Stimulated activated CD4-positive, alpha-beta T cell treated with anti-CD3 and anti-CD28 coated beads, Interleukin-2, amount 100 ng/mL, for 24 hours (primary cell): ENCODE measurements at places on chromosomes 11 and 22.

DNA sequence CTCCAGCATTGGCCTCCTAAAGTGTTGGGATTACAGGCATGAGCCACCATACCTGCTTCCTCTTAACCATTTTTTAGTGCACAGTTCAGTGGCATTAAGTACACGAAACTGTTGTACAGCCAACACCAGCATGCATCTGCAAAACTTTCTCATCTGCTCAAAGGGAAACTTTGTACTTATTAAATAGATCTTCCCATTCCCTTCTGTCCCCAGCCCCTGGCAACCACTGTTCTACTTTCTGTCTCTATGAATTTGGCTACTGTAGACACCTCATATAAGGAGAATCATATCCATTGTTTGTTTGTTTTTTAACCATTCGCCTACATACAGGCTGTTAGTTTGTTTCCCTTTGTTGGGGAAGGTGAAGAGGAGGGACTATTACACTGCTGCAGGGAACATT is 6.5 kb upstream of the EP300 start:
- no peak for DNase-seq

- DNase-seq: no peak
Observed at GRCh38 chr11:72522186-72522585, 87.9 kb upstream of the CLPB start.

GRCh38 chr11:20051469-20052399 is 108.5 kb downstream of the DBX1 start:
- no peak for DNase-seq

GRCh38 chr11:133810766-133811165 is 34.5 kb downstream of the SPATA19 start:
- no peak for DNase-seq

- DNase-seq: no peak
Observed at GRCh38 chr11:82046778-82047177, 686.9 kb downstream of the FAM181B start.

DNA sequence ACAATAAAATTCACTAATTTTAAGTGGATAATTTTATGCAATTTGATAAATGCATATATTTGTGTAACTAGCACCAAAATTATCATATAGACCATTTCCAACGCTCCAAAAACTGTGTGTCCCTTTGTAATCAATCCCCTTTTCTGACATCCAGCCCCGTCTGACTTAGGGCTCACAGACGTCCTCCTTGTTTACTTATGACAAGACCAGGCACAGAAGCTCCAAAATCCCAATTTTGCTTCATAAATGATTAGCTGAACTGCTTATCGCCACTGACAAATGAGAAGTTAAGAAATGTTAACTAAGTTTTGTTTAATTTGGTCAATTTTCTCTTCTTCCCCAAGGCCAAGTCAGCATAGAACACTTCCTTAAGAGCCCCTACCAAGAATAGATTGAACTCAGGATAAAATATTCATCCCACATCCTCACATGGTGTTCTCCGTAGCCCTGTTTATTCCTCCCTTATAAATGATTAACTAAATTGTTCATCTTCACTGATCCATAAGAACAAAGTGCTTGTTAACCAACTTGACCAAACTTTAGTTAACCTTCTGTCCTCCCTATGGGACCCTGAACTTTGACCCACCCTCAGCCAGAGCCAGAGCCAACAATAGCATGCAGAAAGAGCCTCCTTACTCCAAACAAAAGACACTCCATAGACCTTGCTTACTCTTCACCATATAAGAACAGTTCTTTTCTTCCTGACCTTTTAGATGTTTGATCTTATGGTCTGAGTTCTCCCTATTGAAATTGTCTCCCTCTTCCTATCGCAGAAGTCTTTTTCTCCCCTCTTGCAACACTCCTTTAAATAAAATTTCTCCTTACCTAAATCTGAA is 30.8 kb upstream of the GLYAT start:
- DNase-seq: no peak

DNA sequence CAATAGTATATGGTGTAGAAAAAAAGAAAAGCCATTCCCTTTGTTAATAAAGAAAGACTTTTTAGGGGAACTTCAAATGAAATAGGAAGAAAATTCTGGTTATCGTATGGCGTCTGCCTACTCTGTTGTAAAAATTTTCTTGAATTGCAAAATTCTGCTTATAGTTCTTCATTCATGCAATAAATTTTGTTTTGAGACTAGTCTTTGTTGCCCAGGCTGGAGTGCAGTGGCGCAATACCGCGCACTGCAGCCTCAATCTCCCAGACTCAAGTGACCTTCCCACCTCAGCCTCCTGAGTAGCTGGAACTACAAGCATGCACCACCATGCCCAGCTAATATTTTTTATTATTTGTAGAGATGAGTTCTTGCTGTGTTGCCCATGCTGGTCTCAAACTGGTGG is 5.8 kb downstream of the DDIAS start:
- DNase-seq: no peak

DNA sequence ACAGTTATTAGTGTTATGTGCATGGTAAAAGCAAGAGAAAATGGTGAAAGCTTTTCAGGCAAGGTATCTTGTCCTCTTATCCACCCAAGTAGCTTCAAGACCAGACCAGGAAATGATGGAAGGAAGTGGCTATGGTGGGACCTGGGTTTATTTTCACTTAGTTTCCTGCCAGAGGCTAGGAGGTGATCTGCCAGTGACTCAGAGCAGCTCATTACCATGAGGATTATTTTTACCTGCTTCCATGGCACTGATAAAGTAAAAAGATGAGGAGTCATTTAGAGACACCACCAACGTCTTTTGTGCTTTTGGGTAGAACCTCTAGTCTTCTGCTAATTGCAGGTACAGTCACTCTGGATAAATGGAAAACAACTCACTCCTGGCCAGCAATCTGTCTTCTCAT is 339.9 kb upstream of the KIRREL3 start:
- no peak for DNase-seq

- no peak for DNase-seq
Observed at GRCh38 chr11:8886322-8886721, 24.7 kb upstream of the AKIP1 start.

- DNase-seq: no peak
Observed at GRCh38 chr22:25760848-25761595, 19.0 kb downstream of the MYO18B start.

DNA sequence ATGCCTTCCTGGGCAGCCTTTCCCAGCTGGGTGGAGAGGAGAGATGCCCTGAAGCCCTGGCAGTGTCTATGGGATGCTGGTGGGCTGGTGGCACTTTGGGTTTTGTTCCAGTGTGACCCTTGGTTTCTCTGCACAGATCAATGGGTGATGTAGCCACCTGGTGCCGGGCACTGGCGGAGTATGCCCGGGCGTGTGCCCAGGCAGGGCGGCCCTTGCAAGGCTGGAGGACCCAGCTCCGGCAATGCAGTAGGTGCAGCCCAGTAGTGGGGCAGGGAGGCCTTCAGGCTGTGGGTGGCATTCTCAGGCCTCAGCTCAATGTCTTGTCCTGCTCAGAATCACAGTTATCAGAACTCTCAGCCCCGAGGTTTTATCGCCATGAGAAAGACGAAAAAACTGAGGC is 11.9 kb downstream of the OTOG start:
- no peak for DNase-seq
